ENCODE measurements at places on chromosomes 5 and 9.

- no peak for DNase-seq
Observed at GRCh38 chr9:89801742-89802670, 197.2 kb downstream of the GADD45G start.

DNA sequence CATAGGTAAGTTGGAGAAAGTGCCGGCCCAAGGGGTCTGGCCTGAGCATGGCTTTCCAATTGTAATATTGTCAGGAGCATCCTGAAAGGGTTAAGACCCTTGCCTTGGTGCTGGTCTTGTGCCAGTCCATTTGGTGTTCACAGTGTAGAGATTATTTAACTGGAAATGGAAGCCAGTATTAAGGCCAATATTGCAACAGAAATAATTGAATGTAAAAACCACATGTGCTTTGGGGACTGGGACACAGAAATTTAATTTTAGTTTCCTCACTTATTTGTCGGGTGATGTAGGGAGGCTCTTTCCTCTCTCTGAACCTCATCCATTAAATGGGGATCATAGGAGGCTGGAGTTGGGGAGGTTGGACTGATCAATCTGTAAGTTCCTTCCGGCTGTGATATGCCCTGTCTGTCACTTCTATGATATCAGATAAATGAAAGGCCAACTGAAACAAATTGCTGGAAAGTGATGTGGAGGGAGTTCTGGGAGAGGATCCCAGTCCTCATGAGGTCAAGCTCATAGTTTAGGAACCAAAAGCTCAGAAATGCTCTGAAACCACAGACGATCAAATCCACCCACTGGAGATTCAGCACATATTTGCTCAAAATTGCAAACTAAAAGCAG, 54.8 kb upstream of the COL15A1 start:
- DNase-seq: no peak

DNA sequence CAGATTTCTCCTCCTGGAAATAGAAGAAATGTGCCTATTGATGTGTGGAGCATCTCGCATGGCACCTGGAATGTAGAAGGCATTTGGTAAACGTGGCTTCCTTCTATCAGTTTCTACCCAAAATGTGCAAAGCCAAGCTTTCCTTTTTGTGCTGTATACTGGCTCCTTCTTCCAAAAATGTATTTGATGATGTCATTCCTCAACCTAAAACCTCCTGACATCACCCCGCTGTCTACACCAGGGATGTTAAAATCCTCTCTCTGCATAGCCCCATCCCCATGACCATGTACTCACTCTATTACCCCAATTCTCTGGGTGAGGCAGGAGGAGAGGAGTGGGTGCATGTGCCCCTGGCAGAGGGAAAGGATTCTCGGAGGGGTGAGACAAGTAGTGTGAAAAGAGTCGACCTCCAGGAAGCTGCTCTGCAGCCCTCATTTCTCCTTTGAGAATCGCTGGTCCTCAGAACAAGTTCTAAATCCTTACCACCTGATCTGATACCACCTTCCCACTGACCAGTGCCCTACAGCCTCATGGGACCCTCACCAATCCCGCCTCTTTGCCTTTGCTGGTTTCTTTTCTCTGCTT, 11.7 kb upstream of the MED10 start:
- DNase-seq: no peak

GRCh38 chr9:4306777-4307121, 6.9 kb upstream of the GLIS3 start:
- no peak for DNase-seq

DNA sequence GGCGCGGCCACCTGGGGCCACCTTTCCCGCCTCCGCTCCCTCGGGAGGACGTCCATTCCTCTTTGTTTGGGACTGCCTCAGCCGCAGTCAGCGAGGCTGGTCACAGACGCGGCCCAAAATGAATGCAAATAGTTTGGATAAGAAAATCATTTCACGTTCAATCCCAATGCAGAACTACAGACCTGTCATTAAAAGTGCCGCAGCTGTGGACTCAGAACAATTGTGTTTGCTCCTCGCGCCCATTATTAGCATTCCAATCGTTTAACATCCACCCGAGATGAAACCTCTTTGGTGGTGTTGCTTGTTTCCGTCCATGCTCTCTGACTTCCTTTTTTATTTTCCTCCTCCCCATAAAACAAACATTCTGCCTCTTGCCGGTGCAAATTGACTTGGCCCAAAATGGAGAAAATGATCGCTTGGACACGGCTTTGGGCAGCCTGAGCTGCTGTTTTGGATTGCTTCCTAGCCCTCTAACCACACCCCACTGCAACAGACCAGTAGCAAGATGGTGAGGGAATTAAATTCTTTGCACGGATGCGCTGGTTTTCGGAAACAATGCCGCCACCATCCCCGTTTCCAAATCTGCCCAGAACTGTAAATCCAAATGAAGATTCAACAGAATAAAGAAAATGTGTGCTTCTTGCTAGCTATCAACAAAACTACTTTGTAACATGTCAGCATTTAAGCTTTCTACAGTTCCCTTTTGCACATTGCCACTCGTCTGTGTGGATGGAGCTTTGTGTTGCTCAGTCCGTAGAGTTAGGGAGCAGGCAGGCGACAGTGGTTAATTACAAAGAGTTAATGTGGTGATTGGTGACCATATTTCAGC, 784 bp downstream of the NLN start:
- DNase-seq: peak; percentile 11

DNA sequence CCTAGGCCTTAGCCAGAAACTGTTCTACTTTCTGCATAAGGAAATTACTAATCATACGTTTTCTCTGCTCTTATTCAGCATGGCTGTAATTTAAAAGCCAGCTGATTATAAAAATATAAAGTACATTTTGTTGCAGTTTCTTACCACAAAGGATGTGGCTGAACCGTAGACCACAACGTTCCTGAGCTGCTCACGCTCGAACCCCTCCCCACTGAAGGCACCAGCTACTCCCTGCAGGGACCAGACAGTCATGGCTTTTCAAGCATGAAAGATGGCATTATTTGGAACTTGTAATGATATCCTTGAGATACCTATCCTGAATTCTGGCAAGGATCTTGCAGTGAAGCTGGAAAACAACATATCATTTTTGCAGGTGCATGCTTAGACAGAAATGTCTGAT, 91.8 kb upstream of the DMRT1 start:
- DNase-seq: peak; percentile 20

GRCh38 chr5:23208959-23209431, 298.4 kb upstream of the PRDM9 start:
- no peak for DNase-seq

GRCh38 chr9:89464300-89464901, 33.5 kb downstream of the SEMA4D start:
- DNase-seq: no peak

All from CD4-positive, alpha-beta memory T cell (primary cell).